DMS53 (cell line): ENCODE measurements at places on chromosomes 6 and 20.
A peak's percentile ranks its signal among the peaks of the same experiment; 100 is the strongest.

DNA sequence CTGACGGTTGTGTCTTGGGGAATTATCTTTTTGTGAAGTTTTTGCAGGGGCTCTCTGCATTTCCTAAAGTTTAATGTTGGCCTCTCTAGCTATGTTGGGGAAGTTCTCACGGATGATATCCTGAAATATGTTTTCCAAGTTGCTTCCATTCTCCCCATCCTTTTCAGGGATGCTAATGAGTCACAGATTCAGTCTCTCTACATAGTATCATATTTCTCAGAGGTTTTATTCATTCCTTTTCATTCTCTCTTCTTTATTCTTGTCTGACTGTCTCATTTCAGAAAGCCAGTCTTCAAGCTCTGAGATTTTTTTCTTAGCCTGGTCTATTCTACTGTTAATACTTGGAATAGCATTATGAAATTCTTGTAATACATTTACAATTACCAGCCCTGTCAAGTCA, 61.3 kb downstream of the UNC5CL start:
- no peak for DNase-seq

- no peak for DNase-seq
Observed at GRCh38 chr6:66245231-66245630, 538.2 kb upstream of the EYS start.

GRCh38 chr6:227812-228338, 64.4 kb upstream of the DUSP22 start:
- DNase-seq: no peak

GRCh38 chr6:116404696-116405095, 33.9 kb downstream of the DSE start:
- no peak for DNase-seq

DNA sequence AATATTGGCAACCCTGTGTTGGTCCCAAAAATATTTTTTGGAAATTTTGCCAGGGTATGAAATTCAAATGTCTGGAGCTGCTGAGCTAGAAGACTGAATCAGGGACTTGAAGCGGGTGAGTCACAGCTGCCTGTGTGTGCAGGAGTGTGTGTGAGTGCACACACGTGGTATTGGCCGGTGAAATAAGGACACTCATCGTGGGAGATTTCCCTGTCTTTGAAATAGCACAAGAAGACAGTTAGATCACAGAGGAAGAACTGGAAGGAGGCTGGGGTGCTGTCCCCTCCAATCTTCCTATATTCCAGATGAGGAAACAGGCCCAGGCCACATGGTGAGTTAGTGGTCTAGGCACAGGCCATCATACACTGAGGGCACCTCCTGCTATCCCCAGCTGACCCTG, 123.8 kb upstream of the MLN start:
- peak; percentile 45 for DNase-seq

DNA sequence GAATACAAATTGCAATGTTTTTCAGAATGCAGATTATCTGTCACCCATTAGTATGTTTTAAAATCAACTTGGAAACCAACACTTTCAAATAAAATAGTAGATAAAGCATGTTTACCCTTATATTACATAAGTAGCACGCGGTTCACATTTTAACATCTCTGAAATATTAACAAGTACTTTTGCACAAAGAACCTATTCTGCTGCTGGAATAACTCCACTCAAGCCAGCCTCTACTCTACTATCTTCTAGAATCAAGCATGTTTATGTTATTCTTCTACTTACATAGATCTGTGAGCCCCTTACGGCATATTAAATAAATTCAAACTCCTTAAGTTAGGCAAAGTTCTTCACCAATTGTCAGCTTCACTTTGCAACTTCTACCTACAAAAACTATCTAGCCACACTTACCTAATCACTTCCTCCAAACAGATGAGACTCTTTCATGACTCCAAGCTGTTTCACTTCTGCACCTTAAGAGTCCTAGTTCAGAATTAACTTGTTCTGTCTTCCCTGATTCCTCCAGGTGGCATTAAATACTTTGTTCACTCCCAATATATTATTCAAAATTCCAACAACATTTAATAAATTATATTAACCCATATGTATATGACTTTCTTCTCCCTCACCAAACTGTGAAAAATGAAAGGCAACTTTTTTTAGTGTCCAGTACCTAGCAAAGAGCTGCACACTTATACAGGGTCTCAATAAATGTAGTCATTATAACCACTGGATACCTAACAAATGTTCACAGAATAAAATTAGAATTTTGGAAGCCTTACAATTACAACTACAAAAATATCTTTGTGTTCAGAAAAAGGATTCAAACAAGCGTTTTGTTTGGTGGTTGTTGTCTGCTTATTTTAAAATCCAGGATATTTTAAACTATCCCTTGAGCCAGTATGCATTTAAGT, 12.1 kb downstream of the CEP85L start:
- DNase-seq: no peak

GRCh38 chr6:21501021-21501354, 92.6 kb upstream of the SOX4 start:
- DNase-seq: peak; percentile 92

DNA sequence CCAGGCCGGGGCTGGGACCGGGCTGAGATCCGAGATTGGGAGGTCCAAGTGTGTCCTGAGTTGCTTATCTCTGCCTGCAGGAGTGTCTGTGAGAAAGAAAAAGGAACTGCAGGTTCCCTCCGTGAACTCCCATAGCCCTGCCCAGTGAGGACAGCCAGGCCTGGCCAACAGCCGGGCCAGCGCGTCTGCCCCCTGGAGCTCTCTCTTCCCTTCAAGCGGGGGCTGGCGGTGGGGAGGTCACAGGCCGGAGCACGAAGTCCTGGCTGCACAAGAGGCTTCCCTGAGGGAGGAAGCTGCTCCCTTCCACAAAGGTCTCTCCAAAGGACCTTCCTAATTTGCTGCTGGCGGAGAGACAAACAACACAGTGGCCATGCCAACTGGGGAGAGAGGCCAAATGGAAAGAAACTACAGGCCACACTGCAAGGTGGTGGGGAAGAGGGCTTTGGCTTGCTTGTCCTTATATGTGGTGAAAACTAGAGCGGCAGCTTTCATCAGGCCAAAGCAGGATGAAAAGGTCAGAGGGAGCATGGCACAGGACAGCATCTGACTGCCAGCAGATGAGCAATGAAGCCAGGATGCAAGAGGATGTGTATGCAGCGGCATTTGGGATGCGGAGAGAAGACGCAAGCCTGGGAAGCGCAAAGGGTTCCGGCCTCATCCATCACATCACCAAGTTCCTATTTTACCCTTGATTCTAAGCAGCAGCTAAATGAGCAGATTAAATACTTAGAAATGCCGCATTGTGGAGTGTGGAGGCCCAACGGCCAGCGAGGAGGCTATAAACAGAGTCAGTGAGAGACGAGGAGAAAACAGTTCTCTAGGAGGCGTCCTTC, 260.0 kb downstream of the ERMARD start:
- no peak for DNase-seq

GRCh38 chr6:94362061-94362864, 942.9 kb upstream of the EPHA7 start:
- no peak for DNase-seq

DNA sequence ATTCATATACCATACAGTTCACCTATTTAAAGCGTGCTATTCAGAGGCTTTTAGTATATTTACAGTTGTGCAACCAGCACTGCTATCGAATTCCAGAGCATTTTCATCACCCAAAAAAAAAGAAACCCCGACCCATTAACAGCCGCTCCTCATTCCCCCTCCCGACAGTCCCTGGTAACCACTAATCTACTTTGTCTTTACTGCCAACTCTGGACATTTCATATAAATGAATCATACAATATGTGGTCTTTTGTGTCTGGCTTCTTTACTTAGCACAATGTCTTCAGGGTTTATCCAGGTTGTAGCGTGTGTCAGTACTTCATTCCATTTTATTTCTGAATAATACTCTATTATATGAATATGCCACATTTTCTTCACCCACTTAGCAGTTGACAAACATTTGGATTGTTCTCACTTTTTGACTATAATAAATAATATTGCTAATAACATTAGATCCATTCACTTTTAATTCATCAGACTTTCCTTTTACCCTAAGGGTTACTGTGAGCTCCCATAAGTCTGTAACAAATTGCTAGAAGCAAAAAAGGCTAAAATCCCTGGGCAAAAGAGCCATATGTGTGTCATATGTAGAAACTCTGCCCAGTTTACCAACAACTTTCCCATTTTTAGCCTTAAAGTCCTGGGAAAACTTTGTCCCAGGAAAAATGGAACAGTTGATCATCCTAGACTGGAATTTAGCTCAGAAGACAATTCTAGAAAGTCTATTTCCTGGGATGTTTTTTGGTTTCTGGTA, 23.2 kb upstream of the ROS1 start:
- DNase-seq: no peak

DNA sequence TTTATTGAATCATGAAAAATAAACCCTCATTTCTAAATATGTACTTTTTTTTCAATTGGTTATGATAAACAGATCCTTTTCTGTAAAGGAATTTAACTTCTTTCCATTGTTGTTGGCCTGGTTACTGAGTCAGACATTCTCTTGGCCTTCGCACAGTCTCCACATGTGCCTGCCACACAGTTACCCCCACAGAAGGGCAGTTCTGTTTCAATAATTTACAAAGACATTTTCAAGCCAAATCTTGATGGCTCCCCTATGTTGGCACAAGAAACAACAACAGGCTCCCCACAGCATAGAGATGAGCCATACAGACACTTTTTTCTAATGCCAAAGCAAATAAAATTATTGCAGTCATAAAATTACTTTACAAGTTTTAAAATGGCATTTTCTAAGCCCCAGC, 55.6 kb upstream of the BEND6 start:
- DNase-seq: no peak

DNA sequence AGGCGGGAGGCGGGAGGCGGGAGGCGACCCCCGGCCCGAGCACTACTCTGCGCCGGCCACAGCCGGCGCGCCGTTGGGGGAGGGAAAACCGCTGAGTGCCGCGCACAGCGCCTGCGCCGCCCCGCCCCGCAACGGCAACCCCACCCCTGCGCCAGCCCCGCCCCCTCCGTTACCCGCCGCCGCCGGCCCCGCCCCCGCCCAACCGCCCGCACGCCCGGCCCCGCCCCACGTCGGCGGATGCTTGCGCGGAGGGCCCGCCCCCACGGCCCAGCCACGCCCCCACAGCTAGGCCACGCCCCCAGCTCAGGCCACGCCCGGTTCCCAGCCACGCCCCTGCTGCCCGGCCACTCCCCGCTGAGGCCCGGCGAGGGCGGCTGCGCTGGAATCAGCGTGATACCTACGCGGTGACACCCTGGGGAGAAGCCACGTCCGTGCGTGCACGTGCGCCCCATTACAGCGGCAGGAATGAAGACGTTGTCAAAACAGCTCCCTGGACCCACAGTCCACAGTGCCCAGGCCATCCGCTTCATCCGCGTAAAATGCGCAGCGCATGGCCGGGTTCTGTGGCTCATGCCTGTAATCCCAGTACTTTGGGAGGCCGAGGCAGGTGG, at the start of gene TCFL5:
TSS of gene TCFL5 (minus strand) at position 97 of the 611 bp plus-strand sequence. CDS start 152 bp downstream, outside the sequence.
- DNase-seq: peak; percentile 94

DNA sequence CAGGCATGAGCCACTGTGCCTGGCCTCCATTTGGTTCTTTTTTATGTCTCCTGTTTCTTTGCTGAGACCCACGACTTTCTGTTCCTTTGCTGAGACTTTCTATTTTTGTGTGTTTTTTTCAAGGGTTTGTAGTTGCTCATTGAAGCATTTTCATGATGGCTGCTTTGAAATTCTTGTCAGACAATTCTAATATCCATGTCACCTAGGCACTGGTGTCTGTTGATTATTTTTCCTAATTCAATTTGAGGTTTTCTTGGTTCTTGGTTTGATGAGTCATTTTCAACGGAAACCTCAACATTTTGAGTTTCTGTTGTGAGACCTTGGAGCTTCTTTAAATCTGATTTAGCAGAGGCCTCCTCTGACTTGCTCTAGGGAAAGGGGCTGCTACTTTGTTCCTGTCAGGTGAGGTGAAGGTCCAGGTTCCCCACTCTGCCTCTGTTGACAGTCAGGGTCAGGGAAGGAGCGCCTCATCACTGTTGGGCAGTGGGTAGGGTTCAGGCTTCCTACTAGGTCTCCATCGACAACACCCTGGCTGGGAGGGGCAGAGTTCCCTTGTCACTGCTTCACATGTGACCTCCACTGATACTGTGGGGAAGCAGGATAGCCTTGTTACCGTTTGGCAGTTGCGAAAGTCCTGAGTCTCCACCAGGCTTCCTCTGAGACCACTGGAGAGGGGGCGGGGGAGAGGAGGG, 67.2 kb upstream of the RNF24 start:
- no peak for DNase-seq

- no peak for DNase-seq
Observed at GRCh38 chr6:104595311-104595820, 264.4 kb downstream of the HACE1 start.
